ENCODE measurements at places on chromosomes 3 and 15. TPM values are rescaled to one million over a fixed set of nuclear protein-coding genes. Genes with fewer than 3 reads are reported as not detected.
A peak's percentile ranks its signal among the peaks of the same experiment; 100 is the strongest.

DNA sequence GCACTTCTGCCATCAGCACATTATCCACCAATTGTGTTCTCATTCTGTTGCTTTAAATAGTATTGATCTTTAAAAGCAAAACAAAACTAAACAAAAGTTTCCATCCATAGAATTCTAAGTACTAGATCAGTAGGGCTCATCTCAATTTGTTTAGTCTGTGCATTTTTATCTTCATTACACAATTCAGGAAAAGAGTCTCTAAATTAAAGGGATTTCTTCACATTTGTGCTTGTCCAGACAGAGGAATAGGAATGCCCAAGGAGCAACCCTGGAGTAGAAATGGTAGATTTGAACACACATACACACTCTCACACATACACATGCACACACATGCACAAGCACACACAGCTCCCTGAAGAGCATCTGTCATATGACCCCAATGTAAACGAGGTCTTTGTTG is 21.4 kb downstream of the LMCD1 start:
- H3K4me3 ChIP-seq = no peak overlapping the region
- no peak overlapping the region for H3K27ac ChIP-seq
- no peaks in the 10 kb centered on the region for H3K4me1 ChIP-seq
- no peaks in the 10 kb centered on the region for H3K36me3 ChIP-seq

DNA sequence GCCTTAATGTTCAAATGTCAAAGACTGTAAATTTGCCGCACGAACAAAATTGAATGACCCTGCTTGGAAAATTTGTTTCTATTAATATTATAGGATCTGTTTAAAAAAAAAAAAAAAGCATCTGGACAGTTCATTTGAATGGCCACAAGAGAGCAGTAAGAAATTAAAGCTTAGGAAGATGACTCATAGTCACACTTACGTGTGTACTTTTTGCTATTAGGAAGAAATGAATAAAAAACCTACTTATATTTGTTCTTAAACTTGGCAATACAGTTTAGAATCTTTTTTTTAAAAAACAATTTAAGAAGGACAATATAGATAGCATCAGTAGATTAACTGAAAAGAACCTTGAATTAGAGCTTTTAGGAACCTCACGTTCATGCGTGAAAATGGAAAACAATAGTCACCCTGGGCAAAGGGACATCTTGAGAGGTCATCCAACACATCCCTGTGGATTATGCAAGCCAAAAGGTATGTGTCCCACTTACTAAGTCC is 621.8 kb downstream of the MECOM start:
- no peak overlapping the region for H3K27ac ChIP-seq

DNA sequence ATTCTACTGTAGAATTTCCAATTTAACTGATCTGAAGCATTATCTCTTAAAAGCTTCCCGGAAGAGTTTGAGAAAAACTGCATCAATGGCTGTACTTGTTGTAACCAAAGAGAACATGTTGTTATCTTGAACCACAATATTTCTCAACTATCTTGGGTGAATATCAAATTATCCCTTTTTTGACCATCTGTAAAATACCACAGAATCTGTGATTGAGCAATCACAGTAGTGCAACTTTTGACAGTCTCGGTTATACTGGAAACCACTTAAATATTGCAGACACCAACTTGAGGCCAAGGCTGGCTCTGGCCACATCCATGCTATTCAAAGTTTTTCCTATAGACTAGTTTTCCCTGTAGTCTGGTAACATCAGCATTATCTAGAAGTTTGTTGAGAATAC is 842.8 kb upstream of the EPHA6 start:
- H3K27ac ChIP-seq = no peak overlapping the region
- no peaks in the 10 kb centered on the region for H3K4me1 ChIP-seq
- no peak overlapping the region for H3K4me3 ChIP-seq
- H3K36me3 ChIP-seq = no peaks in the 10 kb centered on the region
- H3K27me3 ChIP-seq = no peaks in the 10 kb centered on the region

The CSTA gene
- not detected for total RNA-seq

The CLDN18 gene
- 0.08 TPM for total RNA-seq

- H3K27ac ChIP-seq = no peak overlapping the region
- H3K27me3 ChIP-seq = peaks cover 10% of the 10 kb centered on the region
- DNase-seq = no peak
- H3K36me3 ChIP-seq = no peaks in the 10 kb centered on the region
Observed at GRCh38 chr15:61049934-61050333, 179.2 kb downstream of the RORA start.

- no peak for DNase-seq
- H3K4me3 ChIP-seq = peak overlapping the region; percentile 68
- no peaks in the 10 kb centered on the region for H3K27me3 ChIP-seq
- no peaks in the 10 kb centered on the region for H3K36me3 ChIP-seq
Observed at GRCh38 chr3:122416966-122417365, 1.1 kb upstream of the WDR5B start.

The NRROS gene
- 8.8 TPM for total RNA-seq

DNA sequence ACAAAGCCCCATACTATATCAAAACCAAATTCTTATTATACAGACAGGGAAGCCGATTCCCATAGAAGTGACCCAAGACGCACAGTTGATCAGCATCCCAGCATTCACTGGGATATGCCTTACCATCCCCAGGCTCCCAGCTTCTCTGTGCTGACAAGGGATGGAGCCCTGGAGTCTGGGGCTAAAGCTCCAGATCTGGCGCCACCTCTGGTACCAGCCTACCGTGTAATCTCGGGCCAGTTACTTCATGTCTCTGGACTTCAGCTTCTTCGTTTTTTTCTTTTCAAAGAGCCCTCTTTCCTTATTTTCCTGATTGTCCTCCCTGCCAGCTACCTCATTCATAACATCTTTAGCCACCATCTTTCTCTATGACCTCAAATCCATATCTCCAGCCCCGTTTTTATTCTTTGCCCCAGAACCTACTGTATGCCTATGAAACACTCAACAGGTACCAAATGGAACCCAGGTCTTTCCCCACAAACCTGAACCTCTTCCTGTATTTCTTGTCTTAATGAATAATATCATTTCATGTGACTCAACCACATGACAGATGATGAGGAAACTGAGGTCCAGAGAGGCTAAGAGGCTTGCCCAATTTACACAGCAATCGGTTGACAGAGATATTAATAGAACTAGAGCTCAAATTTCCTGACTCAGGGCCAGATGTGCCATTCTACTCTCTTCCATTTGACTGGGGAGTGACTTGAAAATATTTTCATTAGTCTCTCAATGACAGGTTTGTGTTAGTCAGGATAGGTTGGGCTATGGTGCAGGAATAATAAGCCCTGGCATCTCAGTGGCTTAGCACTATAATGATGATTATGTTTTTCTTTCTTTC is 85.4 kb upstream of the TLE3 start:
- H3K27me3 ChIP-seq = no peaks in the 10 kb centered on the region
- no peak overlapping the region for H3K27ac ChIP-seq
- DNase-seq = no peak
- H3K36me3 ChIP-seq = no peaks in the 10 kb centered on the region
- no peak overlapping the region for H3K4me3 ChIP-seq
- no peaks in the 10 kb centered on the region for H3K4me1 ChIP-seq

- no peaks in the 10 kb centered on the region for H3K27me3 ChIP-seq
- no peak for DNase-seq
- no peaks in the 10 kb centered on the region for H3K4me1 ChIP-seq
Observed at GRCh38 chr3:64977308-64978100, 289.7 kb upstream of the ADAMTS9 start.

GRCh38 chr3:11532931-11533391 is 110.8 kb downstream of the VGLL4 start:
- no peaks in the 10 kb centered on the region for H3K27me3 ChIP-seq
- no peaks in the 10 kb centered on the region for H3K36me3 ChIP-seq
- H3K4me3 ChIP-seq = no peak overlapping the region
- peak overlapping the region; percentile 63 for H3K27ac ChIP-seq
- peaks cover 10% of the 10 kb centered on the region for H3K4me1 ChIP-seq

- H3K36me3 ChIP-seq = no peaks in the 10 kb centered on the region
- no peak overlapping the region for H3K4me3 ChIP-seq
- DNase-seq = no peak
- H3K27ac ChIP-seq = no peak overlapping the region
- no peaks in the 10 kb centered on the region for H3K27me3 ChIP-seq
Observed at GRCh38 chr3:99938270-99938911, 120.7 kb downstream of the CMSS1 start.

DNA sequence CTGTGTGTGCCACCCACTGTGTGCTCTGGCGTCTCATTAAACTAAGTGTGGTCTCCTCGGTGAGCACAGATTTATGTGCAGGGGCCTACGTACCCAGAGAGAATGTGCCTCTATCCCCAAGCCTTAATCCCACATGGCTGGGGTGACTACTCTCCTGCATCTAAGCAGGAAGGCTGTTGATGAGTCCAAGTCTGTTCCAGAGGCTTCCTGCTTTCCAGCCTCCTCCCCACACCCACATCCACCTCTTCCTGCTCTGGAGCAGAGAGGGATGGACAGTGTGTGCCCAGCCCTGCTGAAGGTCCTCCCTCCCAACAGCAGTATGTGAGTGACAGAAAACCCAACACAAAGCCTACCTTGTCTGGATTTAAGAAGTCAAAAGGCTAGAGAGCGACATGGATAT is 38.8 kb upstream of the BCL2L10 start:
- H3K4me3 ChIP-seq = no peak overlapping the region
- H3K27me3 ChIP-seq = no peaks in the 10 kb centered on the region
- H3K36me3 ChIP-seq = no peaks in the 10 kb centered on the region
- no peak for DNase-seq

Measured in Panc1 (cell line).